SK-N-DZ (cell line): ENCODE measurements at places on chromosomes 16 and 17.

DNA sequence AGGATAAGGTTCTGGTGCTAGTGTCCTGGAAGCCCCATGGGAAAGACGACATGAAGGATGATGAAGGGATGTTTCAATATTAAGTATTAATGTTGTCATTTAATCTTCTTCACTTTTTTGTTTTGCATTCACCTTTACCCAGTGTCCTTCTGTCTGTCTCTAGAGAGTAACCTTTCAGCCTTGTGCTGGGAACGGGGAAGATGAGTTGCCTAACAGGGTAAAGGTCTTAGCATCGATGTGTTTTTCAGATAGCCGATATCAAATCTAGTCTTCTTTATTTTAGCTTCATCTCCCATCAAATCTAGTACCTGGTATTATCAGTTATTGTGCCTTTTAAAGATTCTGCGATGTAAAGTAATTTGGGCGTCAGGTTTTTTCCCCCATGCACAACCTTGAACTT, 125.4 kb downstream of the BCAS3 start:
- DNase-seq: no peak

DNA sequence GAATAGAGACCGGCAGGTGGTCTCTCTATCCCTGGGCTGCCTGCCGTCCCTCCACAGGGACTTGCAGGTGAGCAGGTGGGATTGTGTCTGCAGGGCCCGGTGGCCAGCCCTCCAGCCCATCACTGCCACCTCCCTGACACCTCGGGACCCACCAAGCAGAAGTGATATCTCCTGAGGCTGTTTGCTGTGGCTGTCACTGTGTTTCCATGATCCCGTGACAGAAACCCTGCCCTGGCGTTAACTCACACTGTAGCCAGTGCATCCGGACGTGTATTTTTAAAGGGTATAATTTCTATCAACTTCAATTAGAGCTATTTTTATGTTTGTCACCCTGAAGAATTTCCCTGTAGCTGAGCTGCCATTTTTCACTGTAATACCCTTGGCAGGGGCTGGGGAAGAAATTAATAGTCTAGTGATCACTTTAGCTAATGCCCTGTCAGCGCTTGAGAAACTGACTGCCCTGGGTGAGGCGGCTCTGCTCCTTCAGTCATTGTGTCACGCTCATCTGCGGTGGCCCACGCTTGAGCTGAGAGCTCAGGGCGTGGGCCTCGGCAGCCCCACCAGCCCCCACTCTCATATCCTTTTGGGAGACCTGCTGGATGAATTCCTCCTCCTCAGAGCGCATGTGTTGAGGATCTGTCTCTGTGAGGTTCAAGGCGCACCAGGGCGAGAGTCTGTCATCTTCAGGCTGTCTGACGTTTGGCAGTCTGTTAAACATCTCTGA, 229.9 kb upstream of the CIBAR2 start:
- DNase-seq: no peak

- no peak for DNase-seq
Measured at GRCh38 chr16:87248714-87249113, 68.5 kb downstream of the C16orf95 start.

DNA sequence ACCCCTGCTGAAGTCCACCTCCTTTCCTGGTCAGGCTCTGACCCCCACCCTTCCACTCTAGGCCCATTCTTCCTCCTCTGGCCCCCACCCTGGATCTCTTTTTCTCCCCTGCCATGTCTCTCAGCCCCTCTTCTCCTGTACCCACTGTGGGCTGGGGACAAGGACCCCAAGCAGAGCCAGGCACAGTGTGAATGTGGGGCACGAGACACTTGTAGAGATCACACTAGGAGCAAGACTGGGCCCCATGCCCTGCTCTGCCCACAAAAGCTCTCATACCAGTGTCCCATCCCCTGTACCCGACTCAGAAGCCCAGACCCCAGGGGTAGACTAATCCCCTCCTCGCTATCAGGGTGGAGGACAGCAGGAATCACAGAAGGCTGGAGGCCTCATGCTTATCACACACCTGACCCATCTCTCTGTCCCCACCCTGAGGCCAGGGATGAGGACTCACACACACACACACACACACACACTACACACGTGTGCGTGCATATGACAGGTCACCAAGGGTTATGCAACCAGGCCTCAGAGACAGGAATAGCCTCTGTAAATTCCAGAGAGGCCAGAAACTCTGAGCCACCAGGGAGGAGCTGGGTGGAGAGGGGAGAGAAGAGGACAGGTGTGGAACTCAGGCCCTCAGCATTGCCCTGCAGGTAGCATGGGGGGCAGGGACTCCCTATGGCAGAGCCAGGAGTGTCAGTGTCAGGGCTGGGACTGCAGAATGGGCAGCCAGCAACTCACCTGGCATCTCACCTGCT, 21.1 kb downstream of the ARHGAP27 start:
- no peak for DNase-seq

GRCh38 chr17:66764506-66764905, 70.4 kb upstream of the CACNG5 start:
- no peak for DNase-seq

DNA sequence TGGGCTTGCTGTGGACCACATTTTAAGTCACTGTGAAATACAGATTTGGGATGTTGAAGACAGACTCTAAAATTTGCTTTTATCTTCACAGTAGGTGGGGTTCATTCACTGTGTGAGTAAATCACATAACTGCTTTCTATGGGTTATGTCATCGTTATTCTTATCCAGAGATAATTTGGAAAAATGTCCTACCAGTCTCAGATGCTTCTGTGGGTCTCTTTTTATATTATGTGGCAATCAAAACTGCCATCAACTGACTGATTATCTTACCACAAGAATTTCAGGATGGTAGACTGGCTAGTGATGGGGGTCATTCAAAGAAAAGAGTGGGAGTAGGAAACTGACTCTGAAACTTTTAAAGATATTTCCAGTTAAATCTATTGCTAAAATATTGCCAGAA, 3.1 kb downstream of the HSBP1 start:
- DNase-seq: no peak

GRCh38 chr17:38430316-38430715, 2.1 kb downstream of the ARHGAP23 start:
- DNase-seq: no peak

- DNase-seq: no peak
Measured at GRCh38 chr16:16092925-16093627, 130.2 kb downstream of the ABCC6 start.

GRCh38 chr16:17471719-17472461, 1.1 kb upstream of the XYLT1 start:
- DNase-seq: no peak

- no peak for DNase-seq
Measured at GRCh38 chr17:1494203-1494602, 1.7 kb upstream of the MYO1C start.

GRCh38 chr17:71335212-71335611, 785.6 kb upstream of the SOX9 start:
- no peak for DNase-seq

DNA sequence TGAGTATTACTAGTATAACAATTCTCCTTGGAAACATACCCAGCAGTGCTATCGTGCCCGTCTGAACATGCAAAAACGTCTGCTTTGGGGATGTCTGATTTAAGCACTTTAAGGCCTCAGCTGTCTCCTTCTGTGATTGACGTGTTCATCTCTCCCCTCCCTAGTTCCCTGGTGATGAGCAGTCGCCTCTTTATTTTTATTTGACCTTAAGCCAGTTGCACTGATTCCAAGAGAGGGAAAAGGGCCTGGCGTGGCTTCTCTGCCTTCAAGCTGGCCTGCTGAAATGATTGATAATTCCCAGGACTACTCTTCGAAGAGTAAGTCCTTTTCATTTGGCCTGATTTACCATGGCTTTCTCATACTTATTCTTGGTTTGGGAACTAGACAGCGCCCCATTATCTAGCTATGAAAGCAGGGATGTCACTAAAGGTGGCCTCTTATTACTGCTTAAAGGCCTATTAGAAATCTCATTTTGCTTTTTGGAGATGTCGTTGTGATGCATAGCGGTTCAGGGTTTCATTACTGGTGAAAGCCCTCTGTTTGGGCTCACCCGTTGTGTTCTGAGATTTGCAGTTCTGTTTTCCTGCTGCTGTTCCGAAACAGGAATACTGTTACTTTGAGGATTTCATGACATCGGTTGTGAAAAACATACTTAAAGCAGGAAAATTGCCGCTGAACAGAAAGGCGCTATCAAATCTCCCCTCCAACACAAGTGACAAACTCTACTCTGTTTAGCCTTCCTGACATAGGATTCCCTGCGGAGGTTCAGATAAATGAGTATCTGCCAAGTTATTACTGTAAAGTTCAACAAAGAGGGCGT, 65.5 kb downstream of the IQCK start:
- DNase-seq: no peak

- no peak for DNase-seq
Measured at GRCh38 chr17:75549246-75550138, 24.0 kb downstream of the LLGL2 start.

DNA sequence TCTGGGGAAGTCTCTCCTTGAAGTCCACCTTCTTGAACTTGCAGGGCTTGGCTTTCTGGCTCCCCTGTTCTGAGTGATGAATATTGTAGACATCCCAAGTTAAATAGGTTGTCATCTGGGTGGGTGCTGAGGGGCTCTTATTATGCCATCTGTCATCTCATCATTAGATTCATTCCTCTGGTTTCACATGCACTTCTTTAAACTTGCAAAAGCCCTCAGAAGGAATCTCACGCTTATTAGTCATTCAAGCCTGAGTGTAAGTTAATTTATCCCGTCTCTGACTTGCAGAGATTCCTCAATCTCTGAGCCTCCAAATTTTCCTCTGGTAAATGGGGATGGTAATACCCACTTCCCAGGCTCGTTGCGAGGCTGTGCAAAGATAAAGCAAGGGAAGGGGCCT, 5.7 kb downstream of the MGAT5B start:
- no peak for DNase-seq

- DNase-seq: no peak
Measured at GRCh38 chr16:518858-519257, 8.7 kb upstream of the CAPN15 start.

DNA sequence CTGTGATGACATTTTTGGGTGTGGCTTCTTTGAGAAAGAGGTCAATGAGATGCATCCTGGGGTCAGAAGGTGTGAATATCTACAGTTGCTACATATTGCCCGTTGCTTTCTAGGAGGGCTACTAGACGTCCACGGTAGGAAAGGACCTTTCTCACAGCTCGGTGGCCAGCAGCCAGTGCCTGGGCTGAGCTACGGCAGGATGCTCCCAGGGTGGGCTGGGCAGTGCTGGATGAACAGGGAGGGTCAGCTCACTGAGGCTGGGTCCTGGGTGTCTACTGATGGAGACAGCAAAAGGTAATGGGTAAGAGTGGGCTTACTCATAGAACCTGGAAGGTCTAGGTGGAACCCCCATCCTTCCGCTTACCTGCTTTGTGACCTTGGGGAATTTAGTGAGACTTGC, 188.3 kb upstream of the WSCD1 start:
- DNase-seq: no peak

GRCh38 chr17:80614332-80615047, 69.9 kb downstream of the RPTOR start:
- DNase-seq: no peak

DNA sequence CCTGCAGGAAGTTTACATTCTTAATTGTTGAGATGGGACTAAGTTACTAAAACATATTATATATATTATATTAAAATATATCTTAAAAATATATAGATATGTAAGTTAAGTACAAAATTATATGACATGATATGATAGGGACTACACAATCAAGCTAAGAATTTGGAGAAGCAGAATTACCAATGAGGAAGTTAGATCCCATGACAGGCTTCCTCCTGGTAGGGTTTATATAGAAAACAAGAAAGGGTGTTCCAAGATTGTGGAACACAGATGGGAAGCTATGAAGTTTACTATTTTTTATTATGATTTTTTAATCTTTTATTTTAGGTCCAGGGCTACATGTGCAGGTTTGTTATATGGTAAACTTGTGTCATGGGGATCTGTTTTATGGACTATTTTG, 260.8 kb upstream of the ZFHX3 start:
- DNase-seq: no peak

- DNase-seq: no peak
Measured at GRCh38 chr17:81242421-81243332, 3.6 kb downstream of the NDUFAF8 start.

GRCh38 chr16:51540259-51540658, 389.2 kb upstream of the SALL1 start:
- no peak for DNase-seq

GRCh38 chr17:79082311-79083190, 7.9 kb downstream of the ENGASE start:
- DNase-seq: peak; percentile 51

GRCh38 chr16:85600078-85600477, 13.0 kb upstream of the GSE1 start:
- no peak for DNase-seq

DNA sequence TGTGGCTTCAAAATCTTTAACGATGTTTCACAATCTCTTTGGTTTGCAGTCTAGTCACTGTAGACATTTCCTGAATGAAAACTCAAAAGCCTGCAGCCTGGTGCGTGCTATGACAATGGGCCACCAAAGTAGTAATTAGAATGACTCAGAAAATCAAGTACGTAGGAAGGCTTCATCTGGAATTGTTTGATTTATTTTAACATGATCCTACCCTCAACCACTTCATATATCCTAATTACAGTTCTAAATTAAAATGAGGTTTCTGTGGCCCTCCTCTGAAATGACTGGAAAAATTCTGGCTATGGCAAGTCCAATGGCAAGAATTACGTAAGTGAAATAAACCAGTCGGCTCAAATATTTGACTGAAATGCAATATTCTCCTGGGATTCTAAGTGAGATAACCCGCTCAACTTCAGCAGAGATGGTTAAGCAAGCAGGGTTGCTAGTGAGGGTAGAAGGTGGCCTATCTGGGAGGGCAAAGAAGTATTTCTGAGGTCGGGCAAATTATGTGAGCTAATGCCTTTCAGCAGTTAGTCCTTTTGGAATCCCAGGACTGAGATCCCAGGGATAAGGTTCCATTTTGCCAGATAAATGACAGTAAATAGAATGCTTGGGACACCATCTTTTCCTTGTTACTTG, 145.6 kb upstream of the MYOCD start:
- DNase-seq: no peak

DNA sequence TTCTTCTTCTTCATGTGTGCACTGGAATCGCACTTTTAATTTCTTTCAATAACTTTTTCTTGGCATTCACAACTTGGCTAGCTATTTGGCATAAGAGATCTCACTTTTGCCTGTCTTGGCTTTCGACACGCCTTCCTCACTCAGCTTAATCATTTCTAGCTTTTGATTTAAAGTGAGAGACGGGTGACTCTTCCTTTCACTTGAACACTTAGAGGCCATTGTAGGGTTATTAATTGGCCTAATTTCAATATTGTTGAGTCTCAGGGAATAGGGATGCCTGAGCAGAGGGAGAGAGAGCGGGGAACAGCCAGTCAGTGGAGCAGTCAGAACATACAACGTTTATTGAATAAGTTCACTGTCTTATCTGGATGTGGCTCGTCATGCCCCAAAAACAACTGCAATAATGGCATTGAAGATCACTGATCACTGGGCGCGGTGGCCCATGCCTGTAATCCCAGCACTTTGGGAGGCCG, 200.3 kb downstream of the SEC14L1 start:
- DNase-seq: no peak

GRCh38 chr16:49439676-49440075, 66.1 kb downstream of the C16orf78 start:
- DNase-seq: no peak

- no peak for DNase-seq
Measured at GRCh38 chr17:38861399-38861843, 7.9 kb upstream of the RPL23 start.
